ENCODE measurements at places on chromosomes 3 and 15.
A peak's percentile ranks its signal among the peaks of the same experiment; 100 is the strongest.

- no peak for DNase-seq
Observed at GRCh38 chr3:14425581-14426304, 23.3 kb downstream of the SLC6A6 start.

DNA sequence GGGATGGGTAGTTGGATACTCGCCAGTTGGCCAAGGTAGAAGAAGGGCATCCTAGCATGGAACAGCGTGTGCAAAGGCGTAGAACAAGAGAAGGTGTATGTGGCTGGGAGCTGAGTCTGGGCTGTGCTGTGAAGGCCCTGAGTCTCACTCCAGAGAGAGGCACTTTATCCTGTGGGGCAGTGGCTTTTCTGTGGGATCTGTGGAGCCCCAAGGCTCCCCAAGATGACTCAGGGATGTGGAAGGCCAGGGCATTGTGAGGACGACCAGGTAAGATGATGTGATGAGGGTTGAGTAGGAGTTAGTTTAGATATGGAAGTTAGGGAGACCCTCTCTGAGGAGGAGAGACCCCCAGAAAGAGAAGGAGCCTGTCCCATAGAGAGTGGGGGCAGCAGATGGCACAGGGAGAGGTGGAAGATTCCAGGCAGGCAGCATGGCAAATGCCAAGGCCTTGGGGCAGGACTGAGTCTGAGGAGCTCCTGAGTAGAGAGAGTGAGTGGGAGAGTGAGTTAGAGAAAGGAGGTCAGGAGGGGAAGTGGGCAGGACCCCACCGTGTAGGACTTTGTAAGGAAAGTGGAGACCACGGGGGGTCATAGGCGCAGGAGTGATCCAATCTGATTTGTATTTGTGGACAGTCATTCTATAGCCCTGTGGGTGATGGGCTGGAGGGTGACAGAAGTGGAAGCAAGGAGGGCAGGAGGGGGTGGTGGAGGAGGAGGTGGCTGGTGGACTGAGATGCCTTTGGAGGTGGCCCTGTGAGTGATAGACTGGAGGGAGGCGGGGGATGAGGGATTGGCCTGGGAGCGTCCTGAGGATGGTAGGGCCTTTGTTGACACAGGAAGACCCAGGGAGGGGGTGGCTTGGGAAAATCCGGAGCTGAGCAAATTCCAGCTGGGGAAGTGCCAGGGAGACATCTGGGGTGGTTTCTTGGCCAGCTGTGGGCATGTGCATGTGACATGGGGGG lies 50.3 kb downstream of the FBLN2 start:
- no peak for DNase-seq

GRCh38 chr3:20054549-20054987 lies 14.3 kb downstream of the KAT2B start:
- DNase-seq, result peak; percentile 54

- DNase-seq, result no peak
Observed at GRCh38 chr3:76010252-76010651, 224.9 kb upstream of the ZNF717 start.

DNA sequence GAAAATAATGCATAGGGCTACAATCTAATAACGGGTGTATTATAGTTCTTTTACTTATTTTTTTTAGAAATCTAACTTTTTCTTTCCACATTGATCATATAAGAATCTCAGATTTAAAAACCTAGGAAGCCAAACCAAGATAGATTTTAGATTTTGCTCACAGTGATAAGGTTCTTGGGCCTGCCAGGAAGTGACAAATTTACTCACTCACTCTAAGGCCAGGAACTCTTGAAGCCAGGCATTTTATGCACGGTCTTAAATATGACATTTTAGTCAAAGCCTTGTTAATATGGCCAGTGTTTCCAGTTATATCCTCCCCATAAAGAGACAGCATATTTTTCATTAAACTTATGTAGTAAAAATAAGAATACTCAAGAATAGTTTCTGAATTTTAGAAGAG lies 271.4 kb downstream of the SQOR start:
- DNase-seq, result no peak

- no peak for DNase-seq
Observed at GRCh38 chr3:159840703-159841299, 147.8 kb upstream of the IL12A start.

- DNase-seq, result no peak
Observed at GRCh38 chr3:193910886-193911738, 224.8 kb upstream of the HES1 start.

GRCh38 chr3:37992271-37993066 lies 1.9 kb downstream of the VILL start:
- no peak for DNase-seq

GRCh38 chr3:95797081-95797480 lies 1017.3 kb upstream of the EPHA6 start:
- DNase-seq, result no peak

DNA sequence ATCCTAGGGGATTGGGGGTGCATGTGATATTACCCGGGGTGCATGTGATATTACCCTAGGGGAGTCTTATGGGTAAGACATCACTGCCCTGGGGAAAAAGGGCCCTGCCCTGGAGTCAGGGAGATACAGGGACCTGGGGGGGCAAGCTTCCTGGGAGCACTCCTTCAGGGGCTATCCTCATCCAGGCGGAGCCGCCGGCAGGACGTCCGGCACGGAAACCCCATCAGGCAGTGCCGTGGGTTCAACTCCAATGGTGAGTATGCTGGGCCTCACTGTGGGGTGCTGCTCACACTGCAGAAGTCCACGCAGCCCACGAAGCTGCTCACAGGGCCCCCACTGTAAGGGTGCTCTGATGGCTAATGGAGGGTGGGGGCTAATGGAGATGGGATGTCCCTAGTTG lies 5.3 kb upstream of the GNAT1 start:
- no peak for DNase-seq

GRCh38 chr3:5220667-5221431 lies 33.3 kb downstream of the EDEM1 start:
- DNase-seq, result no peak

GRCh38 chr15:66940368-66940767 lies 125.0 kb upstream of the SMAD3 start:
- DNase-seq, result no peak

DNA sequence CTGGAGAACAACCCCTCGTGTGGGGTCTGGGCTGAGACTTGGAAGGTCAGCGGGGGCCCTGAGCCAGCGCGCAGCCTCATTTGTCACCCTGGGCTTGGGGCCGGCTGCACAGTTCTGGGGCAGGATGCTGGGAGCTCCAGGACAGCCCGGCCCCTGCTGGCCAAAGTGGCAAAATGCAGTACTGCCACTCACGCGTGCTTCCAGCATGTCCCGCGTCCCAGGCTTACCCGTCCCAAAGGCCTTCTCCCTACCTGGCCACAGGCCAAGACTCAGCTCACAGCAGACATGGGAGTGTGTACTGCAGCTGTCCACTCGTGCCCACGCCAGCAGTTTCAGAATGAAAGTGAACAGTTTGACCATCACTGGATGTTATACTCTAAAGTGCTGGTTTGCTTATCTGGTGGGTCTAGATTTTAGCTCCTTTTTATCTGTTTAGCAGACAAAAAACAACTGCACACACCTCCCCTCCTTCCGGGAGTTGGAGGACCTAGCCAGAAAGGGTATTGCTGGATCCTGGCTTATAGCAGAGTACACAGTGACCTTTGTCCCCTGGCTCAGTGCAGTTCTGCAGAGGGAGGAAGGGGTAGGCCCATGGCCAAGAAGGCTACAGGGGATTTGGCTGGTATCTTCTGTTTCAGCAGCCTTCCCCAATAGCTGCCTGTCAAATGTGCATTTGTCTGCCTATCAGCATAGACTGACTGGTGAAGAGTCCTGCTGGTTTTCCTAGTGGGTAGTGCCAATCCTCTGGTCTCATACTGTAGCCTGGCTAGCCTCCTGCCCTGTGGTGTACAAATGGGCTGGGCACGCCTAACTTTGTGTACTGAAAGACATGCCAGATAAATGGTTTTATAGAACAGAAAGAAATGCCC lies 23.2 kb upstream of the IP6K2 start:
- peak; percentile 24 for DNase-seq

DNA sequence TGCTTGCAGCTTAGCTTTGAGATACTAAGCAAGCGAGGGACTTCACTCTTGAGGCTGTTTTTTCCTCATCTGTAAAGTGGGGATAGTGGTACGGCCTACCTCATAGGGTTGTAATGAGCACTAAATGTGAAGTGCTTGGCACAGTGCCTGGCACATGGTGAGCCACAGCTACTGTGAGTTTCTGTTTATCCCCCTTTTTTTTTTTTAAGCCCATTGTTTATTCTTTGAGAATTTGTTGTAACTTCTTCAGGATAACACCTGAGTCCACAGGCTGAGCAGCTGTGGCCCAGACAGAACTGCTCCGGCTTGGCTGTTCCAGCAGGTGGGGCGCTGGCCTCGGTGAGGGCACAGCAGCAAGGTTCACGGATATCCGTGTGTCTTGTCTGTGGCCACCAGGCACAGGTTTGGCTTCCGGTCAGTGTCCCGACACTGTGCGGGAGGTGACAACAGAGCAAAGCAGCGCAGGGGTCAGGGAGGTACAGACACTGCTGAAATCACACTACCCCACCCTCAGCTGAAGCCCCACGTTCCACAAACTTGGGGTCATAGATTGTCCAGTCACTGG lies 7.3 kb upstream of the ISG20 start:
- DNase-seq, result no peak

GRCh38 chr15:60616147-60616546 lies 137.2 kb upstream of the ICE2 start:
- DNase-seq, result no peak

All from activated CD4-positive, alpha-beta T cell treated with anti-CD3 and anti-CD28 coated beads for 24 hours (primary cell).